ENCODE measurements at places on chromosomes 12 and 14.

DNA sequence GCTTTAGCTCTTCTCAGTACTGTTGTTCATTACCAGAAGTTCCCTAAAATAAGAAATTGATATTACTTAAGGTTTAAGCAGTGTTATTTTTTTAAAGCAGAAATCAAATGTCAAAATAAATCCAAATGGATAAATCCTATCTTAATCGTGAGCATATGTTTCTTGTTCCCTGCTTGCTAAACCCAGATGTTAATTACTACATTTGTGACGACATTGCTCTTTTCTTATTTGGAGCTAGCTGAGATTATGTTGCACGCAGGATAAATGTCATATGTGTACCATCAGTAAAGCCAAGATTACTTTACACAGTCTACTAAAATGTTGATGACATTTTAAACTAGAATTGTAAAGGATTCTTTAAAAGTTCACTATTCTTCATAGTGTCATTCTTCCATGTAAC is 157.5 kb downstream of the PLCZ1 start:
- DNase-seq, result no peak

- peak; percentile 43 for DNase-seq
These were observed 64.1 kb downstream of the SYNE3 start for GRCh38 chr14:95452176-95452892.

DNA sequence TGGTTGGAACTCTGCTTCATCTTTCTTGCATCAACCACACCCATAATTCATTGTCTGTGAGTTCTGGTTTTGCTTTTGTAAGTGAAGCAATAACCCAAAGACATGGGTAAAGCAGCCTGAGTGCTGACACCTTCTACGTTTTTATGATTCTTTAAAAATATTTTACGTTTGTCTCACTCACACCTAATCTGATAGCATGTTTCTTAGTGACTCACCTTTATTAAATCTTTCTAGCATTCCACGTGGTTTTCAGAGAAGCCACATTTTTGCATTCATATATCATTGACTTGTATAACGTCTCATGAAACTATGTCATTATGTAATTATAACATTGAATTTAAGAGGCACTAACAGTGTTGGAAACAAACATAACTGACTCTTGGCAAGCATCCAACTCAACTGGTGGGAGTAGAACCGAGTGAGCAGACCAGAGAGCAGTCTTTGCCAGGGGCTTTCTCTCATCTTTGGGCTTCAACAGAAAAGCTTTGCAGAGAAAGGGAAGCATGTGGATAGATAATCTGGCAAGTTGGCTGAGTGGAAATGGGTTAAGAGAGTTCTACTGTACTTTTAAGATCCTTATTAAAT is 118.8 kb downstream of the TPH2 start:
- no peak for DNase-seq

- no peak for DNase-seq
These were observed 89.8 kb upstream of the SFSWAP start for GRCh38 chr12:131620946-131621681.

DNA sequence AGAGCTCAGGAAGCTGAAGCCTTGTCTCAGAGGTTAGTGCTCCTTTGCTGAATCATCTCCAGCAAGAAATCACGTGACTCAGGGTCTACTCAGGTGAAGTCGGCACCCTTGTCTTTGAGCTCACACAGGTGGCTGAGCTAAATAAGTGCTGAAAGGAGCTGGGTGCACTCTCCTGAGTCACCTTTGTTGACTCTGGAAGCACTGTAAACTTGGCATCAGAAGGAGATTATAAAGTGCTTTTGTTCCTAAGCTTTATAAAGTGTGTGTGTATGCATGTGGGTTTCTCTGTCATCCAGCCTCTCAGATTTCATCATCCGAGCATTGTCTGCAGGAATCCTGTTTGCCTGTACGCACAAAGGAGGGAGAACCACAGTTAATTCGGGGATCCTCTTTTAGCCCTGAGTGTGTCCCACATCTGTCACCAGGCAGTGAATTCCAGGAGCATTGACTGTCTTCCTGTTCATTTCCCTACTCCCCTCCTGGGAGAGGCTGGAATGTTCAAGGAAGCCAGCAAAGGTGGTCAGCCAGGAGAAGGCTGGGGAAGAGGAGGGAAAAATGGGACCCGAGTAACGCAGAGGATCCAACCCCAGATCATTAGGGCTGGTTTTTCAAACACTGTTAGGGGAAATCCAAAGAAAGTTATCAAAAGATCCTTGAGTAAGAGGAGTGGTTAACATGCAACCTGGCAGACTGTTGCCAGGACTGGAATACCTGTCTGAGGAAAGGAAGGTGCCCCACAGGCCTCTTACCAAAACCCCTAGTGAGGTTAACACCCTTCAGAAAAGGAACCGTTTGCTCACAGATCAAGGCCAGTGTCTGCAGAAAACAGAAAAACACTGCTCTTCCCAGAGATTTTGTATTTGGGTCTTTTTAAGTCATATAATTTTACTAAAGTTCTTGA is 157.5 kb upstream of the HIF1A start:
- DNase-seq, result peak; percentile 35

GRCh38 chr14:78401866-78402265 is 231.7 kb downstream of the NRXN3 start:
- DNase-seq, result no peak

DNA sequence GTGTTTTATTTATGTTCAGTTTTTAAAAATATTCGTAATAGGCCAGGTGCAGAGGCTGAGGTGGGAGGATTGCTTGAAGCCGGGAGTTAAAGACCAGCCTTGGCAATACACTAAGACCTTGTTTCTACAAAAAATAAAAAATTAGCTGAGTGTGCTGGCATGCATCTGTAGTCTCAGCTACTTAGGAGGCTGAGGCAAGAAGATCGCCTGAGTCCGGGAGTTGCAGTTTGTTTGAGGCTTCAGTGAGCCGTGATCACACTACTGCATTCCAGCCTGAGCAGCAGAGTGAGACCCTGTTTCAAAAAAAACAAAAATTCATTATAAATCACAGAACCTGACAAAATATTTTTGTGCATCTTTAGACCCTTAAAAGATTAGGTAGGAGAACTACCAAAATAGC is 240.1 kb upstream of the ARHGAP5 start:
- DNase-seq, result no peak

DNA sequence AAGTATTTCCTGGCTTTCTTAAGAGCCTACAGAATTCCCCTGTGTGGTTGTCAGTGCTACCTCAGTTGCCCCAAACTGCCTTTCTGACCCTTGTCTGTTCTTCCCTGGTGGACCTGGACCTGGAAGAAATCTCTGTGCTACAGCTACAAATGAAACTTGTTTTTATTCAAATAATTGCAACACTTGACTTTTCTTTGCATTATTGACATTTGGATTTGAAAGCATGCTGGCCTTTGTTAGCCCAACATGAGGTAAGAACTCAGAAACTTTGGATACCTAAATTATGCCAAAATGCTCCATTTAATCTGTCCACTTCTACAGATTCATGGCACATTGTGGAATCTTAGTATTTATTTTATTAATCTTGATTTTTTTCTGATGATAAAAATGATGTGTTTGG is 142.9 kb downstream of the SAMD4A start:
- DNase-seq, result no peak

DNA sequence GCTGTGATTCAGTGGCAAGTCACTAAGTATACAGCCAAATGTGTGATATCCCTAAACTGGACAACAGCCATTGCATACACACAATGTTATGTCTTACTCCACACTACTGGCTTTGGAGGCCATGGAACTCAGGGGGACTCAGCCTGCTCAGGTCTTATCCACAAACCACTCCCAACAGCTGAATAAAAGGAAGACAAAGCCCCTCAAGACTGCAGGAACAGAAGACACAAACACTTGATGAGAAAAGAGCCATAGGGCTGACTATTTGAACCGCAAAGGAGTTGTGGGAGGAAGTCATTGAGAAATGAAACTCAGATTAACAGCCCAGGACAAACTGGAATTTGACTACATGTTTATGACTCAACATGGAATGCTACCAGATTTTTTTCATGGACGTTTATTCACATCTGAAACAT is 40.9 kb downstream of the PTGER2 start:
- DNase-seq, result no peak

DNA sequence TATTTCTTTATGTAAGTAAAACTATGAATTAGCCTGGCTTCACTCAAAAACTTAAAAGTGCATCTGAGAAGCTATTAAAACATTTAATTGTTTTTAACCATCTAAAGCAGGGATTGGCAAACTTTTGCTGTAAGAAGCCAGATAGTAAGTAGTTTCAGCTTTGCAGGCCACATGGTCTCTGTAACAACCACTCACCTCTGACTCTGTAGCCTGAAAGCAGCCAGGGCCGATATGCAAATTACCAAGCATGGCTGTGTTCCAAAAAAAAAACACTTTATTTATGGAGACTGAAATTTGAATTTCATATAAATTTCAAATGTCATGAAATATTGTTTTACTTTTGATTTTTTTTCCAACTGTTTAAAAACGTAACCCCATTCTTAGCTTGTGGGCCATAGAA is 95.3 kb downstream of the CIT start:
- no peak for DNase-seq

DNA sequence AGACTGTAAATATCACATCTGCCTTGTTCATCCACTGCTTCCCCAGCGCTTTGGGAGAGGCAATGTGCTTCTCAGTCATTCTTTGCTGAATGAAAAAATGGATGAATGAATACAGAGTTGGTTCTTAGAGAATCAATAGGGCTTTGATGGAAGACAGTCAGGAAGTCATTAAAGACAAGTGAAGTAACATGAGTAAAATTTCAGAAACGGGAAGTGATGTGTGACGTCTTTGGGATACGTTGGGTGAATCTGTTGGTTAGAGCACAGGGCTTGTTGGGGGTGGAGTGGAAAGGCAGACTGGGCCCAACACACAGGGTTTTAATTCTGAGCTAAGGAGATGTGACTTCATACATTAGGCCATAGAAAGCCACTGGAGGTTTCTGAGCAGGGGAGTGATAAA is 39.0 kb upstream of the NRXN3 start:
- DNase-seq, result no peak

DNA sequence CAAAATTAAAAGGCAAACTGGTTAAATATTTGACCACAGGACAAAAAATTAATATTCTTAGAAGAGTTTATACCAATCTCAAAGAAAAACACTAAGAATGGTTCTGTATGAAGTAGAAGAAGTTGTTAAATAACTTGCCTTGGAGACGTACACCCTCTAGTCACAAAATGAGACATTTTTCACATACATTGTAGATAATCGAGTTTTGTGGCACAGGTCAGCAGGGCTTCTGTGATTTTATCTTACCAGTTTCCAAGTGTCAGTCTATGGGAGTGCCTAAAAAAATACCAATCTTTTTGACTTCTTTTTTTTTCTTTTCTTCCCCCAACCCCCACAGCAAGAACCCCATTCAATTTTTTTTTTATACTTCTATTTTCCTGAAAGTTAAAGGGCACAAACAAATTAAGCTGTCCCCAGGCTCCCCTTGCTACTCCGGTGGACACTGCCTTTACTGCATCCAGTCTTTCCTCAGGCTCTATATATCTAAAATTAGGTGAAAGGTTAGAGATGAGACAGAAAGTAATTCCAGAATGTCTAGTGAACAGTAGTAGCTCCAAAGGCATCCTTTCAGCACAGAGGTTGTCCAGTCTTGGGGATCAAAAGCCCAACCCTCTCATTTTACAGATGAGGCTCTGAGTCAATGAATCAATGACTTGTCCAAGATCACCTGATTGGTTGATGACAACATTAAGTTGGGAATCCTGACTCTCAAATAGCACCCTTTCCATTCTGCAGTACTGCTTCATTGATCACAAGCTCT is 6.2 kb downstream of the LIMA1 start:
- DNase-seq, result no peak

DNA sequence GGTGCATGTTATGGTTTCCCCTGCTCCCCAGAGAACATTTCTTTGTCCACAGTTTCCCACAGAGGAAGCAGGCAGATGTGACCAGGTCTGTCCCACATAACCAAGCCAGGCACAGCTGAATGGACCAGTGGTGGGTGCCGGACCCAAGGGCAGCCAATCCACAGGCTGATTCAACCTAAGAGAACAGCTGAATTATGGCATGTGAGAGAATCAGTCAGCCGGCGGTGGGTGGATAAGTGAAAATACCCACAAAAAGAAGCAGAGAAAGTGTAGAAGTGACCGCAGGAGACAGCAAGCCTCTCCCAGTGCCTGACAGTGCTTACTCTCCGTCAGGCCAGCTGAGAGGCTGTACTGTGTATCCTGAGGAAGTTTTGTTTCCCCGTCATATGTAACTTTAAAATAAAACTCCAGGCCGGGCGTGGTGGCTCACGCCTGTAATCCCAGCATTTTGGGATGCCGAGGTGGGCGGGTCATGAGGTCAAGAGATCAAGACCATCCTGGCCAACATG is 14.9 kb downstream of the GPRC5D start:
- DNase-seq, result no peak

DNA sequence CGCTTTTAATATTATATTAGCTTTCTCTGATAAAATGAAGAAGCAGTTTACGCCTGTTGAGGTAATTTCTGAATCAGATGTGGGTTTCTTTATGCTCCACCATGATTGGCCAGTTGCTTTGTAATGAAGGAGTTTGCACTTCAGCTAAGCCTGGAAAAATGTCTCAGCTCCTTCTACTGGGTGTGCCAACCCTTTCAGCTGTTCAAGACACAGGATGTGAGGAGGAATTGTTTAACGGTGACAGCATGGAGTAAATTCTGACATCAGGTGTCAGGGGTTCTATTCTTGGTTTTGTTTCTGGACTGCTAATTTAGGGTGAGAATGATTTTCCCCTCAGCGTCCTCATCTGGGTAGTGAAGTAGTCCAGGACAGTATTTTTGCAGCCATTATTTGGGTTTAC is 43.5 kb downstream of the FLRT2 start:
- DNase-seq, result no peak

- no peak for DNase-seq
These were observed 735 bp upstream of the VASH1 start for GRCh38 chr14:76760331-76761135.

- no peak for DNase-seq
These were observed 6.4 kb downstream of the GPR68 start for GRCh38 chr14:91238085-91238484.

GRCh38 chr14:85572011-85572410 is 42.1 kb downstream of the FLRT2 start:
- no peak for DNase-seq

- no peak for DNase-seq
These were observed 68.6 kb upstream of the RESF1 start for GRCh38 chr12:31890295-31891285.

GRCh38 chr12:94107910-94108309 is 40.5 kb upstream of the PLXNC1 start:
- DNase-seq, result no peak

- DNase-seq, result no peak
These were observed 170.9 kb downstream of the MSRB3 start for GRCh38 chr12:65449400-65449799.

Data from WERI-Rb-1 (cell line).